ENCODE measurements at places on chromosomes 1 and 21.

GRCh38 chr1:5389101-5389885 lies 602.9 kb downstream of the NPHP4 start:
- no peak for DNase-seq

GRCh38 chr1:159091607-159092031 lies 15.1 kb upstream of the AIM2 start:
- no peak for DNase-seq

GRCh38 chr1:51922040-51922439 lies 43.5 kb upstream of the NRDC start:
- no peak for DNase-seq

DNA sequence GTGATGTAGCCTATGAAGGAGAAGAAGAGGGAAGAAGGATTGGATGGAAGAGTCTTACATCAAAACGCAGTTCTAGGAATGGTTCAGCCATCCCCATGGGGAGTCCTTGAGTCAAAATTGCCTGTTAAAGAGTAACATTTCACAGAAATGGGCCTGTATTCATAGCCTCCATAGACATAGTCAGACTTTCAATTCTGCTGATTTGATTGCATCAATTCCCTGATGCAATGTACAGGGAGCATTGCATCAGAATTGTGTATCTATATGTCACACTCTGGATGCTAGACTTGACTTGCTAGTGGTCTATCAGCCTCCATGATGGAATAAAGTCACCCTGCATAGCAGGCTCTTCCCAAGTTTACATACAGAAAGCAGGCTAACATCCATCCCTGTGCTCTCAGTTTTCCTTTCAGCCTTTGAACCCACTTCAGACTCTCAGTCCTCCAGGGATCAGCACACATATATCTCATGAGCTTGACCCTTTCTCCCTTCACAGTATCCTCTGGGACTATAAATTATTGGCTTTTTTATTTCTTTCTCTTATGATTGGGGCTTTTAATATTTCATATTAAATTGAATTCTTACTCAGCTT lies 1111.7 kb upstream of the B3GALT2 start:
- DNase-seq: no peak

GRCh38 chr1:156308078-156308477 lies 9.0 kb upstream of the VHLL start:
- no peak for DNase-seq
